ENCODE measurements at places on chromosomes 7 and 10.

DNA sequence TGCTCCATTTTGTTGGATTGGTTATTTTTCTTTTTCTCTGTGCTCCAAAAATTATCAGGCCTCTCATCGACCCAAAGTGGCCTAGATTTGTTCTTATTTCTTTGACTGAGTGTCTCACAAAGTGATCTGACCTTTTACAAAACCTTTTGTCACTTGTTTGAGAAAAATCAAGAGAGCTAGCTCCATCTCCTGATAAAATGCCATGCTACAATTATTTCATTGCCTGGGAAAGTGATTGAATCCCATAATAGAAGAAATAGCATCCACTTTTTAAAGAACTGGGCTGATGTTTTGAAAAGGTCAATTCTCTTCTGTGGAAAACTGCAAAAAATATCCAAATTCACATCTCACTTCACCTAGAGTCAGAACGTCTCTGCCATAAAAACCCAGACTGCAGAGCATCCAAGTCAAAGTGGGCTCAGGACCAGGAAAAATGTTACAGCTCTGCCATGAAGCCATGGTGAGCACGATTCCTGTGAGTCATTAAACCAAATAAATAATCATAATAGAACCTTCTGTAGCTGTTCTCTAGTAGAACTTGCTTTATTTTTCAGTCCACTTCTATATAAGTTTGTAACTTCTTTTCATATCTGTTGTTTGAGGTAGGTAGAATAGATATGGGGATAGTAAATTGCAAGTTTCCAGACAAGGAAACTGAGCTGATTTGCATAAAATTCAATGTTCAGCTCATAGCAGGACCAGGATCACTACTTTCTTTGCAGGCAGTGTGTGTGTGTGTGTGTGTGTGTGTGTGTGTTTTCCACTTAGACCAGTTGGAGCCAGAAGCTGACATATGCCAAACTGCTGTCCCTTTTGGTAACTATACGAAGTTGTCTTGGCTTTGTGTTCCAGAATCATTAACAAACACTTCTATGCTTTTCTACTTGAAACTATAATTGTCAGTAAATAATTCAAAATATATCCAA is 632.5 kb upstream of the ANKRD30A start:
- no peak for DNase-seq

GRCh38 chr10:21969326-21970287 is 33.9 kb downstream of the DNAJC1 start:
- no peak for DNase-seq

DNA sequence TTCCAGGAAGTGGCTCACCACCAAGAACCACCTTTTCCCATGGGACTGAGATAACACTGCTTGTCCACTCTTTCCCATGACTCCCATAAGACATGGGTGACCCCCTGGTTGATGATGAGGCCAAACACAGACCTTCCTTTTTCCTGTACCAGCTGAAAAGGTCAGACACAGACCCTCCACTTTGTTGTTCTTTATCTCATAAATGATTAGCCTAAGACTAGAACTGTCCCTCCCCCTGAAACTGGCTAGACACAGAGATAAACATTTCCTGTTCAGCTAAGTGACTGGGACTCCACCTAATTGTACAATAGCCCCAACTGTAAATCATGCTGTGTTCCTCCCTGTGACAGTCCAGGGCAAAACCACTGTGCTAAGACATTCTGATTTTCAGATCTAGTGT is 8.2 kb upstream of the NRG3 start:
- DNase-seq = no peak

- no peak for DNase-seq
These were observed 24.2 kb upstream of the C10orf95 start for GRCh38 chr10:102475451-102476040.

DNA sequence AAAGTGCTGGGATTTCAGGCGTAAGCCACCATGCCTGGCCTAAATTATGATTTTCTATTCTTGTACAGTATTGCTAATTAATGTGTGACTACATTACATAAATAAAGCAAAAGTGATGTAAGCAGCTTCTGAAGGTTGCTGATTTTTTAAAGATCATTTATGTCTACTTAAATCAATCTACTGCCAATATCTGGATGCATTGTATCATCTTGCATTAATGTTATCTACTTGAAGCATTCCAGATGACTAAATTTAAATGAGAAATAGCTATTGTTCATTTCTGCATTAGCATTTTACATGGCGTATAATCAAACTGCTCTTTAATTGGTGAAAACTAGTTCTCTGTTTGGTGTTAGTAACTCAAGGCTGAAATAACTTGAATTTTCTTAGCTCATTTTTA is 37.1 kb upstream of the HIBADH start:
- DNase-seq = no peak

DNA sequence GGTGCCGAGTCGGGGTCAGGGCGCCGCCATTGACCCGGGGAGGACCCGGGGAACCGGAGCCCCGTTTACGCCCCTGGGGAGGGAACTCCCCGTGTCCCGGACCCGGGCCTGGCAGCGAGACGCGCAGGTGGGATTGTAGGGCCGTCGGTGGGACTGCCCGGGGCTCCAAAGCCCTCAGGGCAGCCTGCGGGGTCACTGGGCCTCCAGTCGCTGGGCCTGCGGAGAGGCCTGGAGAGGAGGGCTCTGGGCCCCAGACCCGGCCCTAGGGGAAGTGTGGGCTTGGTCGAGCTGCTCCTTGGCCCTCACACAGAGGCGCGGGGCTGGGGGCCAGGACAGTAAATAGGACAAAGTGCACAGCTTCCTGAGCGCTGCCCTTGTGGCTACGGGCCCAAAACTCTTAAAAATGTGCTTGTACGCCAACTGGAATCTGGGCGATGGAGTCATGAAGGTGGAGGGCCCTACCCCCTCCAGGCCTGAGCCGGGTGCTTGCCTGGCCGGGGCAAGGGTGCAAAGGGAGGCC is 657 bp downstream of the ECHDC3 start:
- DNase-seq = no peak

GRCh38 chr7:150721970-150722373 is 5.6 kb downstream of the GIMAP1 start:
- DNase-seq = no peak

DNA sequence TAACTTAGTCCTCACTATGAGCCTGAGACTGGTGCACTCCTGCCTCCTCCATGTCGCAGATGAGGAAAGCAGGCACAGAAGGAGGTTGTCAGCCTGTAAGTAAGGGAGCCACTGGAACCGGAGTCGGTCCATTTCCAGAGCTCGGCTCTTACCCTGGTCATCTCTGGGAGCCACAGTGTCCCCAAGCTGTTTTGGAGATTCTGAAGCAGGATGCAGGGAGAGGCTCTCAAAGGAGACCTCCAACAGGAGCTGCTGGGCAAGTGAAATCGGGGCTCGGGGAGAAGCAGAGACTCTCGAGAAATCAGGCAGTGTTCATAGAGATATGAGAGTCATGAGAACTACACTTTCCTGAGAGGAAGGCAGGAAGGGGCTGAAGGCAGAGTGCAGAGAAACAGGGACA is 39.0 kb downstream of the VSTM4 start:
- DNase-seq = no peak

DNA sequence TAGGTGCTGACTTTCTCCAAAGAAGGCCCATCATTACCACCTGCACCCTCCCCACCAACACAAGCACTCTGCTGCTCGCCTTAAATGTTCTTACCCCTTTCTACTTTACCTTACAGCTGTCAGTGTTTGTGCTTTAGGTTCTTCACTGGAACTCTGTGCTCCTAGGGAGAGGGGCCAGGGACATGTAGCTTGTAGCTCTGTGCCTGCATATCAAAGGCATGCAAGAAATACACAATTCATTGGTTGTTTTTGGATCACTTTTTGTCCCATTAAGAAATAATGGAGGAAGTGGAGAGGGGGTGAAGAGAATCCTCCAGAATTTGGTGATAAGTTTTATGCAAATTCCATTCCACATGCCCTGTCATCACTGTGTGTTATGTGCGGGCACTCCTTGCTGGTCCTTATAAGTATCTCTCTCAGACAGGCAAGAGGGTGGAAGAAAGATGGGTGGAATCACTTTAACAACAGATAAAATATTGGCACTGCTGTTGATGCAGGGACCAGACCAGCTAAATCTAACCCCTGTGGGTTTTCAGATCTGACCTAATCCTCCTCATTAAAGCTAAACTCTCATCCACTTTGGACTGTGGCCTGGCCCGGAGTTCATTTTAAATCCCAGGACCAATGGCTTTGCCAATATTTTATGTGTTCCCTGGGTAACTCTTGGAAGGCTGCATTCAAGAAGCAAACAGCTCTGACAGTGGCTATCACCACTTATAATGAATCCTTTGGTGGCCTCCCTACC is 375.8 kb upstream of the NFE2L3 start:
- no peak for DNase-seq
